Omental fat pad (tissue), 4 donors: ENCODE measurements at places on chromosomes 6 and 20.

DNA sequence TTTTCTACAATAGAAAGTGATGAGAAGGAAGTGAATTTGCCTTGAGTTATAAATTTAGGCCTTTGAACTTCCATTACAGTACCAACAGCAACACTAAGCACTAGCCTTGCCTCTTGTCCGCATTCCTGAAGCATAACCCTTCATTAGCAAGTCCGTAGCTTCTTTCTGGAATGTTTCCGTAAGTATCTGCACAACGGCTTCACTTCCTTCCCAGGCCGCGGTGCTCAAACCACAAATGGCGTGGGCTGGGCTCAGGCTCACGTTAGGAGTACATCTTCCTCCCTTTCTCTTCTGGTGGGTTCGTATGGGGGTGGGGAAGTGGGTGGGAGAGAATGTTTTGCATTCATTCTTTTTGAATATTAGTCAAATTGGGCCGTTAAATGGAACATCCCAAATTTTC lies 193.8 kb upstream of the SNX9 start:
- DNase-seq, result no peak

- DNase-seq, result no peak
Measured at GRCh38 chr6:155188707-155189496, 74.9 kb upstream of the CLDN20 start.

DNA sequence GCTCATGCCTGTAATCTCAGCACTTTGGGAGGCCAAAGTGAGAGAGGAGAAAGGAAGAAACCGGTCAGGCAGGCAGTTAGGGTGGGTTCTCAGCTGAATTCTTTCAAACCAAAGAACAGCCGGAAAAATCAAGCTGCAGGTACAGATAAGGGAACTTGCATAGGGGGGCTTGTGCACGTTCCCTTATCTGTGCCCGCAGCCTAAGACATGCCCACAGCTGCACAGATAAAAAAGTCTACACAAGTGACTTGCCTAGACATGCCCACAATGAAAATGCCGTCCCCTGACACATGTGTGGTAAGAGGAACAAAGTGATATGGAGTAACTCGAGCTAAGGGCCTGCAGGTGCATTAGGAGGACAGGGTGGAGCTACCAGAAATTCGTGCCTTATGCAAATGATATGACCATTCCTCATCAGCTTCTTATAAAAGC lies 175.8 kb upstream of the SALL4 start:
- no peak for DNase-seq

GRCh38 chr6:21679761-21680265 lies 86.3 kb downstream of the SOX4 start:
- no peak for DNase-seq

- no peak for DNase-seq
Measured at GRCh38 chr20:37417617-37418467, 71.9 kb downstream of the SRC start.

DNA sequence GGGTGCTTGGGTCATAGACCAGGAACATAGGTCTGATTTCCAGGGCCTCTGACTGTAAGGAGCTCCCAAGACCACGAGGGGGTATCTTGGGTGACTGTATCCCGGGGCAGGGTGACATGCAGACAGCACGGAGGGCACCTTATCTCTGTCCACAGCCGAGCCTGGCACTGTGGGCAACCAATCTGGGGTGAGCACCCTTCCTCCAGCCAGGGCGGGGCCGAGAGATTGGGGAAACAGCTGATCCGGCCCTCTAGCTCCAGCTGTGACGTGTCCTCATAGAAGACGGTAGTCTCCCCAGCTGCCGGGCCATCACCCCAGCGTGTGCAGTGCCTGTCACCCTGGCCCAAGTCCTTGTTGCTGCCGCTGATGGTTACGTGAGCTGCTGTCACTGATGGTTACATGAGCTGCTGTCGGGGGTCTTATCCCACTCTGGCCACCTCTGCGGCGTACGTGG lies 139.6 kb upstream of the RNF24 start:
- DNase-seq, result no peak

GRCh38 chr6:154921482-154921881 lies 73.6 kb upstream of the TIAM2 start:
- no peak for DNase-seq

DNA sequence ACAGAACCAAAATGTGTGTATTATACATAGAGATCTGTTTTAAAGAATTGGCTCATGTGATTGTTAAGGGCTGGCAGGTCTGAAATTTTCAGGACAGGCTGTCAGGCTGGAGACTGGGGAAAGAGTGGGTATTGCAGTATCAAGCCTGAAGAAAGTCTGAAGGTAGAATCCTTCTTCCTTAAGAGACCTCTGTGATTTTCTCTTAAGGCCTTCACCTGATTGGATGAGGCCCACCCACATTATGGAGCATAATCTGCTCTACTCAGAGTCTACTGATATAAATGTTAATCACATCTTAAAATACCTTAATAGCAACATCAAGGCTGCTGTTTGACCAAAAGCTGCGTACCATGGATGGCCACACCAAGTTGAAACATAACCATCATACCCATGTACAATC lies 43.4 kb upstream of the HINT3 start:
- no peak for DNase-seq

DNA sequence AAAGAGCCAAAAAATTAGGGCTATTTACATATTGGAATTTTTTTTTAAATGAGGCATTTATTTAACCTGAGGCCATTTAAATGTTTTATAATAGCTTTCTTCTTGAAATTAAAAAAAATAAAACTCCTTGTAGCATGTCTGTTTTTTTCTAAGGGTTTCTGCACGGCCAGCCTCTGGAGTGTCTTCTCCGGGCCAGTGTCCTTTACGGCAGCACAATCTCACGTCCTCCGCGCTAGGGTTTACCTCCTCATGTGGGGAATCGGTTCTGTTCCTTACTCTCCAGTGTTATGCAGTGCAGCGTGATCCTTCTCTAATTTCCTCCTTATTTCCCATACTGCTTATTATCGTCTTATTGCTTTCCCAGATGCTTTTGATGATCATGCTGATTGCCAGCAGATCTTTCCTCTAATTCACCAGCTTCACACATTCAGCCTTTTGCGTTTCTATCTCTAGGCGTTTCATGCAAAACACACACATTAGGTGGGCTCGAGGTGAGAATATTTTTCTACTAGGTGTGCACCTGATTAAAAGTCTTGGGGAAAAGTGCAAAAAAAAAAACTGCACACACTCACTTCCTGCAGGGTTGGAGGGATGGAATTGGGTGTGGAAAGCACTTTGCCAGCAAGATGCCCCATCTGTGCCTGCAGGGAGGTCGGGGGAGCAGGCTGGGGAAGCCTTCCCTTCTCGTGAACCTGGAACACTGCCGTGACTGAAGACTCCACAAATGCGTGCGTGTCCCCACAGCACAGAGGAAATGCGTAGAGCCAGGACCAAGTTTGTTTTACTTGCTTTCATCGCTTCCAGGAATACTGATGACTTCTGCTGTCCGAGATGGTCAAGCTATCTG lies 56.1 kb downstream of the PSMG4 start:
- DNase-seq, result no peak

GRCh38 chr20:53654932-53655624 lies 61.4 kb upstream of the ZNF217 start:
- DNase-seq, result no peak

- DNase-seq, result no peak
Measured at GRCh38 chr6:91824331-91824730, 1237.5 kb upstream of the MAP3K7 start.

- no peak for DNase-seq
Measured at GRCh38 chr20:59483481-59483880, 120.9 kb upstream of the PHACTR3 start.

GRCh38 chr6:34644716-34645115 lies 51.9 kb downstream of the ILRUN start:
- DNase-seq, result no peak

GRCh38 chr6:43541774-43542471 lies 25.0 kb downstream of the POLR1C start:
- DNase-seq, result no peak

DNA sequence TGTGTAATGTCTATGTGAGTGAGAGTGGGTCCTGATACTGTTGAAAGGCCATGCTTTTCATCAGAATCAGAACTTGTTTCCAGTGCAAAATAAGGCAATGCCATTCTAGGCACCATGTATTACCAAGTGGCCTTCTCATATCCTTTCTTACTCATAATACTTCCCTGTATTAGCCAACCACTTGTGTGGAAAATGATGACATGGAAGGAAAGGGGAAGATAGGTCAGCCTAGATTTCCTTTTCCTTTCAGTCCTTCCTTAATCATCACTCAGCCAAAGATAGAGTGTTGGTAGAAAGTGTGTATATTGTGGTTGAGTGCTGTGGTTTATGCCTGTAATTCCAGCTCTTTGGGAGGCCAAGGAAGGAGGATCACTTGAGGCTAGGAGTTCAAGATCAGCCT lies 158.6 kb upstream of the PREP start:
- no peak for DNase-seq

GRCh38 chr6:148716811-148717210 lies 30.0 kb upstream of the UST start:
- DNase-seq, result no peak

DNA sequence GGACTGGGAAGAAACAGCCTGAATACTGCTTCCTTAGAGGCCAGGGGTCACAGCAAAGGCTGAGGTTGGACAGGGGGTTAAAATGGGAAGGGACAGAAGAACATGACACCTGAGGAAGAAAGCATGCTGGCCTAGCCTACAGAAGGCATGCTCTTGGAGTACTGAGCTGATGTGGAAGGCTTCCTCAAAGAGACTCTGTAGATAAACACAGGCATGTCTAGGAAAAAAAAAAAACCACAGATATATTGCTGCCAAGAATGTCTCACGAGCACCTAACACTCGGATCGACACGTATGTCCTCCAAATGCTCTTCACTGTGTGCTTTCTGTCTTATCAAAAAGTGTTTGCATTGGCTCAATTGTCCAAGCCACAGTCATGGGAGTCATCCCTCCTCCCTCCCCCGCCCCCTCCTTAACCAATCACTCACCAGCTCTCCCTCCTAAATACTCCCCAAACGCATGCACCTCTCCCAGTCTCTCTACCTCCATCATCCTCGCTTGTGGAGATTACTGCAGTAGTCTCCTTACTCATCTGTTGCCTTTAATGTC lies 101.1 kb upstream of the LRFN2 start:
- DNase-seq, result no peak

DNA sequence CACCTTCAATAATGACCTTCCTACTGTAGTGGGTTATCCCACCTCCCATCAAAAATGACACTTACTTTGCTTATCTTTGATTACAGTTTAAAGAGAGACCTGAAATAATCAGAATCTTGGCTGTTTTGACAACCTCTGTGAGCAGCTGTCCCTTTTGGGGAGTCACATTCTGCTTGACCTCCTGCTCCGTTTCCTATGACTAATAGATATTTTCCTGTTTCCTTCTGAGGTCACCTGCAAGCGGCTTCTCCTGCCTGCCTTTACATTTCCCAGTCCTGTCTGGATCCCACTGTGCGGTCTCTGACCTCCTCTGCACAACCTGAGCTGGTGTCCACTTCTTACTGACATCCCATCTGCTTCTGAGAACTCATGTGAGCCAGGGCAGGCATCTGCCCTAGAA lies 54.2 kb downstream of the TRAM2 start:
- no peak for DNase-seq

GRCh38 chr6:15434263-15434662 lies 188.4 kb downstream of the JARID2 start:
- DNase-seq, result no peak
